ENCODE measurements at places on chromosomes 2 and 18.

DNA sequence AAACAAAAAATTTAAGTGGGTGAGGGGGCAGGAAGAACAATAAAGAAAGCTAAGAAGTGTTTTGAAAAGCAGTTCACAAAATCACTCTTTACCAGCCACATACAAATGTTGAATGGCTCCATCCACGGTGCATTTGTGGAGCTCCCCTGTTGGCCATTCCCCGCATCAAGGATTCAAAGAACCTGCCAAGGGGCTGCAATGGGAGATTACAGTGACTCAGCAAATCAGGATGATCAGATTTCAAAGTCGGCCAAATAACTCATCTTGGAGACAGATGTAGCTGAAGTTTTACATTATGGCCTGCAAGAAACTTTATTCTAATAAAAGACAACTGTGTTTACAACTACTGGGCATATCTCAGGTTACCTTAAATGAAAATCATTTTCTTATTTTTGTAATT is 26.9 kb downstream of the COL4A3 start:
- DNase-seq = no peak

- DNase-seq = no peak
Observed at GRCh38 chr2:223081789-223082188, 29.8 kb downstream of the KCNE4 start.

DNA sequence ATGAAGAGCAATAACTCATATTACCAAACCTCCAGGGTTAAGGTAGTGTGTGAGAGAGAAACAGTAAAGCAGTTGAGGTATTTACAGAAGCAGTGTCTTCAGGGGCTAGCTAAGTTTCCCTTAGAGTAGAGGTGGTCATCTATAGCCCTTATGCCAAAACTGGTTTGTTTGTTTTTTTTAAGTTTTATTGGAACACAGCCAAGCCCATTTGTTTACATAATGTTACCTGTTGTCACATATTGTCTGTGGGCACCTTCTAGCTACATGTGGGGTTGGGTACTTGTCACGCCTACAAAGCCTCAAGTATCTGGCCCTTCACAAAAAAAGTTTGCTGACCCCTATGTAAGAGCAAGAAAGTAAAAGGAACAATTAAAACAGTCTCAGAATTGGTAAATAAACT is 39.4 kb downstream of the ACTR2 start:
- DNase-seq = no peak

DNA sequence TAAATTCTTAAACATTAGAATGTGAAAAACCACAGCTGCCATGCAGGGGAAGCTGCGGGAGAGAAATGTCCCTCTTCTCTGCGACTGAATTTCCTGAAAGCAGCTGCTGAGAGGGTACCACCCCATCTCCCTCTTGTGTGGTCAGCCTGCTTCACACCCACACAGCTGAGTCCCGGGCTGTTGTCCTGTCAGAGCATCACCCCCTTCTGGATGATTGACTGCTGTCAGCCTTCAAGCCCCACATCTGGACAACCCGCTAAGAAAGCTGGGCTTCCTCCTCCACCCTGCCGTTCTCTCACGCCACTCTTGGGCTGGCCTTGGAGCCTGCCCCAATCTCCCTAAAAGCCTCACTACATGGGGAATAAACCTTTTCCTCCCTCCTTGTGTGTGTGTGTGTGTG is 26.0 kb downstream of the SH3YL1 start:
- DNase-seq = no peak

DNA sequence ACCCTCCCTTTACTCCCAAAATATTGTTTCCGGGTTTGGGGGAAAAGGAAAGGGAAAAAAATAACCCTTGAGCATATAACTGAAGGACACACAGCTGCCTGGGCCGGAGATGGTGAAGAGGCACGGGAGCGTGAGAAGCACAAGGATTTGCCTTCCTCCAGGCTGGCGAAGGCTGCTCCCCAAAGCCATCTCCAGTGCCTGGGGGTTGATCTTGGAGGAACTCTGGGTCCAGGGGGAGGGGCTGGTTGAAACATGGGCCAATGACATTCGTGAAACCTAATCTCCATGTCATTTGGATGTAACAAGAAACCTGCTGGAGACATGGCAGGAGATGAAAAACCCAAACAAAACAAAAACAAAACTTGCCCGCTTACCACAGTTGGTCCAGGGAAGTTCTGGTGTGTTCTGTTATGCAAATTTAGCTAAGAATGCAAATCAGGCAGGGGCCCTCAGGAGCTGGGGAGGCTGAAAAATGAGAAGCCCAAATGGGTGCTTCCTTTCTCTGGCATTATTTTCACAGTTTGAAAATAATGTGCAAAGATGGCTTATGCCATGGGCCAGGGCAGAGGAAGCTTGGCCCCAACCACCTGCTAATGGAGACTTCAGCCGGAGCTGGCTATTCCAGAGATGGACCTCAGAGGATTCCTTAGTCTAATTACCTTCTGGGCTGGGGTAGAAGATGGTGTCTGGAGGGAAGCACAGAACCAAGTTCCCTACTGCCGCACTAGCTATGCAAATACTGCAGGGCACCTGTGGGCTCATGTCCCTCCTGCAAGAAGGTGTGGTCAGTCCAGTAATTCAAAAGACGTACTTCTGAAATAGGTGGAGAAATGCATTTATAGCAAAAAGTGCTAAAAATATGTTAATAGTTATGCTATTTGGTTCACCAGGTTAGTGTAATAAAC is 180.9 kb downstream of the BCL2 start:
- DNase-seq = no peak

- no peak for DNase-seq
Observed at GRCh38 chr18:8777846-8778245, 72.5 kb downstream of the MTCL1 start.

DNA sequence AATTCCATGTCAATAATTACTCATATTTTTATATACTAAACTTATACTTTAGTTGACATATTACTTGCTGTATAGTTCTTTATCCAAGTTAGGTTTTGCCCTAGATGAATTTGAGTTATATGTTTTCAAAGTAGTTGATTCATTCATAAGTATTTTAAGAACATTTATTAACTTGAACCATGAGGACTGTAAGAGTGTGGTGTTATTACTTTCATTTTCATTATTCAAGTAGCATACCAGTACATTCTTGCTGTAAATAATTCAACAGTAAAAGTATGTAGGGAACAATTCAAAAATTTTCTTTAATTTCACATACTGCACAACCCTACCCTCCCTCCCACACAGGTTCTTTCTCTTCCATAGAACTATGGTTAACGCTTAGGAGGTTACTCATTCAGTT is 75.4 kb downstream of the ANKRD12 start:
- no peak for DNase-seq

- no peak for DNase-seq
Observed at GRCh38 chr2:64941801-64942200, 47.4 kb upstream of the SLC1A4 start.

DNA sequence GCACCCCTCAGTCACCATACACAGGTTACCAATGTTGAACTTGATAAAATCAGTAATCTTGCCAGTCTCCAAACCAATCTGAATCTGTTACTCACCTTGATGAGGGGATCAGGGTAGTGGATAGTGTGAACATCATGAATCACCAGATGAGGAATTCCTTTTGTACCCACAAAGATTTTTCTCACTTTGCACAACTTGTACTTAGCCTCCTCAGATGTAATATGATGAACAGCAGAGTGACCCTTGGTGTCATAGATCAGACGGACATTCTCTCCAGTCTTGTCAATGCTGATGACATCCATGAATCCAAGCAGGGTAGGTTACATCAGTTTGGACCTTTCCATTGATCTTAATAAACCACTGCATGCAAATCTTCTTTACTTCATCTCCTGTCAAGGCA is 54.7 kb downstream of the MDH1 start:
- no peak for DNase-seq

GRCh38 chr2:132415915-132416722 is 486 bp upstream of the GPR39 start:
- no peak for DNase-seq

DNA sequence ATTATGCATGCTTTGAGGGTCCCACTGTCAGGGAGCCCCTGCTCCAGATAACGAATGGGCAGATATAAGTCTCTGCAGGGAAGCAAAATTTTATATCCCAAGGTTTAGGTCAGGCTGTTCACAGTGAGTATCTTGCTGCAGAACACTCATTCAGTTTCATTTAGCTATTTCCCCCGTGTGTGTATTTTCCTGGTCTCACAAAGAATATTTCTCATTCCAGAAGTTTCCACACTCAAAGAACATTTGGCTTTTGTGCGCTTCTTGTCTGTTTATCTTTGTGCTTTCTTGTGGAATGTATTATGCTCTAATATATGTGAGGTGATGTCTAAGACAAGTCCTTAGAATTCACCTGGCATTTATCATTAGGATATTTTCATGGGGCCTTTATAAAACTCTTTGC is 140.4 kb upstream of the MMADHC start:
- no peak for DNase-seq

DNA sequence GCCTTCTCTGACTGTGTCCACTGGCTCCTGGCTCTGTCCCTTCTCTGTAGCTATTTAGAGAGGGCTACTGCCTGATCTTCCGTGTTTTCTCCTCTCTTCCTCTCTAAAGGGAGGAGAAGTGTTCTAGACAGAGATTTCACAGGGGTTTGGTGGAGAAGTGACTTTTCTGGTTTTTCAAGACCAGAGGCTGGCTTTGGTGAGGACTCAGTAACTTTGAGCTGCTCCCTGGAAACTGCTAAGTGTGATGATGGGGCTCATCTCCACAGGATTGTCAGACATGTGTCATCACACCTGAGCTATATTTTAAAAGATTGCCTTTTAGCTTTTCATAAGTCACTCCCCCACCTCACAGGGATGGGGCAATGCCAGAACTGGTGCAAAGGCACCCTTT is 6.2 kb downstream of the MAL start:
- no peak for DNase-seq

- DNase-seq = no peak
Observed at GRCh38 chr2:162477011-162477410, 133.1 kb downstream of the GCA start.

DNA sequence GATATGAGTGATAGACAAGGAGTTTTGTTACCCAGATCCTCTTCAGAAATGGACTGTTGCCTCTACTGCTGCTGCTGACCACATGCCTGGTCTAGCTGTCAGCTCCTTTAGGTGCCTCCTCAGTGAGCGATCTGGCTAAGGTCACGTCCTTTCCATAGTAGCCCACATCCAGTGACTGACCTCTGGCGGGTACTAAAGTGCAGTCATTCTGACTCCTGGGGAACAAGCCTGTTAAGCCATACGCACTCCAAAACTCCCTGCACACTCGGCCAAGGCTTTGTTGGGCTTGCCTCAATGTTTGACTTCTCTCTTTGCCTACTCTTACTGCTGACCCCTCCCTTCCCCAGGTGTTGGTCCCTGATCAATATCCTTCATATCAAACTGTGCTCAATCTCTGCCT is 685.2 kb downstream of the IRS1 start:
- DNase-seq = no peak

- no peak for DNase-seq
Observed at GRCh38 chr2:234555616-234556249, 58.9 kb upstream of the ARL4C start.

GRCh38 chr2:29744976-29745375 is 176.4 kb downstream of the ALK start:
- no peak for DNase-seq

DNA sequence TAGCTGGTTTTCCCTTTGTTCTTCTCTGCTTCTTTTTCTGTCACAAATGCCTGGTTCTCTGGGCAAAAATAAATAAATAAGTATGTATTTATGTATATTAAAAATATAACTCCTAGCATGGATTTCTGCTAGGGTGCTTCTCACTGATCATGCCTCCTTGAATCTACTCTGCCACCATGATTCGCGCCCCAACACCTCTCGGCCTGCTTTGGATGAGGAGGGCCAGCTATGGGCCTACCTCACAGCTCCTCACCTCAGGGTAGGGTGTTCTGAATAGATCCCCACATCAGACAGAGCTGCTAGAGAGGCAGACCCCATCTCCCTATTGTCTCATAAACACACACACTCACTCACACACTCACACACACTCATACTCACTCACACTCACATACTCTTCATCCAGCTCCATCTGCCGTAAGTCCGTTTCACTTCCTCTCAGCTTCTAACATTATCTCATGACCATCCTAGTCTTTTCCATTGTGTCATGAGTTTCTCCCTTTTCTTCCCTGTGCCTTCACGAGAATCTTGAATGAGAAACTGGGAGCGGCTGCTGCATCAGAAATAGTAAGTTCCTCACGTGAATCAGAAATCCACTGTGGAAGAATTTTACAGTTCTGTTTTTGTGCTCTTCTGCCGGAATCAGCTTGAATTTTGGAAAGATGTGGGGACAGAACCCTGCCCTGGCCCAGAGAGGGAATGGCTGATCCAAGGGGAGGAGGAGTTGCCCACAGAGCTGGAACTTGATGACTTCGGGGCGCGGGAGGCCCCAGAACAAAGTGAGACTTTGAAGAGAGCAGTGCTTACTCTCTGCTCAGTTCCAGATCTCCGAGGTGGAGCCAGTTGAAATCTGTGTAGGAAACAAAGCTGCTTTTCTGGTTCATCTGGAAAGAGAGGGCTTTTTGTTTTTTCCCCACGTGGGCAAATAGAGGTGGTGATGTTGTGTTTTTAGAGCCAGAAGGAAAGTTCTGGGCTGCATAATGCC is 20.9 kb downstream of the ANXA4 start:
- DNase-seq = no peak

DNA sequence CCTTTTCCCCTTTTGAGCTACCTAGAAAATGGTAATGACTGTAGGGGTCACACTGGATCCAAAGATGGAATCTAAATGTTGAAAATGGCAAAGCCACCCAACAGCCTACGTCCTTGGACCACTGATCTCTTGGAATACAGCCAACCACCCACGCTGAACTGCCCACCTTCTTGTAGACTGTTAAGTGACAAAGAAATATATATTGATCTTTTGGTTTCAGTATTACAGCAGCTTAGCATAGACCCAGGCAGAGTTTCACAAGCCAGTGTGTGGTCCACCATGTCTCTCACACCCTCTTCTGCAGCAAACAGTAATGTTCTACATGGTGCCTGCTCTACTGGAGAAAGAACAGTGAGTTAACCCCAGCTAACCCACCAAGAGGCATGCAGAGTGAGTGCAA is 20.2 kb downstream of the CACNB4 start:
- DNase-seq = no peak

GRCh38 chr2:144712550-144712940 is 192.6 kb upstream of the ZEB2 start:
- DNase-seq = no peak

DNA sequence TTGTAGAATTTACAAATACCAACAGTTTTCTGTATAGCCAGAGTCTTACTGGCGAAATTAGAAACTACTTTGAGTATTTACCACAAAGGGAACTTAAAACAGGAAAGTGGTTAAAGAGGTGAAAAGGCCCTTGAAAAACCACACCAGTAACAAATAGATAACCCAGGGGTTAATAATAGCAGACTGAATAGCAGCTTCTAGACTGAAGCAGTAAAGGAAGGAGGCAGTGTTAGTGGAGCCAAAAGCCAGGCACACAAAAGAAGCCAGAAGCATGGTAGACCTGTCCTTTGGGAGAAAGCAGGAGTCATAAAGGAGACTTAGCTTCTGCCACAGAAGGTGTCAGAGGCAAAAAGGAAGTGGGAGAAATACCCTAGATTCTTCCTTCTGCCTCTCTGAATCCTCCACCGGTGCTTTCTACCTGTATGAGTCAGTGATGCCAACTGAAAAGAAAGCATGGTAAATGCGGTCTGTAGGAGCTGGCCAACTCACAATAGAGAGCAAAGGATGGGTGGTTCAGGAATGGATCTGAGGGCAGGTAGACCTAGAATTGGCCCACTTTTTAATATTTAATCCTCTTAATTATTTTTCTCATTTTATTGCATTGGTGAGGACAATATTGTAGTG is 97.3 kb downstream of the ARL6IP6 start:
- DNase-seq = no peak
